ENCODE measurements at places on chromosomes 13 and 19.

- DNase-seq: no peak
These were observed 2320.0 kb downstream of the PCDH9 start for GRCh38 chr13:64910096-64910495.

- DNase-seq: no peak
These were observed 762 bp downstream of the KANK3 start for GRCh38 chr19:8342316-8342683.

GRCh38 chr13:44906713-44907112 is 82.6 kb downstream of the NUFIP1 start:
- DNase-seq: no peak

DNA sequence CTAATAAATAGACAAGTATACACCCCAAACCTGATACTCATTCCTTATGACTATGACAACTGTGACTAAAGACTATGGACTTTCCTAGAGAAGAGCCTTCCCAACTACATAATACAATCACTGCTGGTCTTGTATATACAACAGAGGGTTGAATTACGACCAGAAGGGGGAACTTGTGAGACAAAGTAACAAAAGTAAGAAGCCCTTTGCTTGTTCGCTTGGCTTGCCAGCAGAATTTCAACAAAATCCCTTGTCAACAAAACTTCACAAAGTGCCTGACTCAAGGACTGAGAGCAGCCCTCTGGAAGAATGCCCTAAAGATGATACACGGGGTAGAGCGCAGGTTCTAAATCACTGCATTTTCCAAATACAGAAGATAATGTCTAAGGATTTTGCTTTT is 99.4 kb downstream of the WASF3 start:
- no peak for DNase-seq

GRCh38 chr13:70756088-70756487 is 647.8 kb upstream of the KLHL1 start:
- DNase-seq: no peak
